ENCODE measurements at places on chromosomes 13 and 19.
A peak's percentile ranks its signal among the peaks of the same experiment; 100 is the strongest.

DNA sequence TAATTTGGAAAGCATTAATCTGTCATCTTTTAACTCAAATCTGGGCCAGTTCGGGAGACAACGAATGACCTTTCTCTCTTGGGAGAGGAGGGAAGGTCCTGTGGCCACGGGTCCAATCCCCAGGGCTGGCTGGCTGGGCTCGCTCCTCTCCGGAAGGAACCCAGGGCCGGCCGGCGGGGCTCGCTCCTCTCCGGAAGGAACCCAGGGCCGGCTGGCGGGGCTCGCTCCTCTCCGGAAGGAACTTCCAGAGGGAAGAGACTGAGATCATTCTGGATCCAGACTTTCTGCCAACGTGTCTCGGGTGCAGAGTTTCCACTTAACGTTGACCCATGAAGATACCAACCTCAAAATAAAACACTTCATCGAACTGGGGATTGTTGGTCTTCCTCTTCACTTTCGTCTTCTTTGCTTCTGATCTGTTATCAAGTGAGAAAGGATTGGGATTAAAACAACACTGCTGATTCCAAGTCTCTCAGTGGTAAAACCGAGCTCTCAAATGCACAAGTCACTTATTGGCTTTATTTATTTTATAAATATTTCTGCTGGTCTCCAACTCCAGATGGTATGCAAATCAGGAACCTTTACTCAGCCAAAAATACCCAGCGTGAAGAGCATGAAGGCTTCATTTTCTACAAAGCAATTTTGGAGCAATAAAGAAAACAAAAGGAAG lies 53.3 kb upstream of the C13orf46 start:
- DNase-seq = no peak

DNA sequence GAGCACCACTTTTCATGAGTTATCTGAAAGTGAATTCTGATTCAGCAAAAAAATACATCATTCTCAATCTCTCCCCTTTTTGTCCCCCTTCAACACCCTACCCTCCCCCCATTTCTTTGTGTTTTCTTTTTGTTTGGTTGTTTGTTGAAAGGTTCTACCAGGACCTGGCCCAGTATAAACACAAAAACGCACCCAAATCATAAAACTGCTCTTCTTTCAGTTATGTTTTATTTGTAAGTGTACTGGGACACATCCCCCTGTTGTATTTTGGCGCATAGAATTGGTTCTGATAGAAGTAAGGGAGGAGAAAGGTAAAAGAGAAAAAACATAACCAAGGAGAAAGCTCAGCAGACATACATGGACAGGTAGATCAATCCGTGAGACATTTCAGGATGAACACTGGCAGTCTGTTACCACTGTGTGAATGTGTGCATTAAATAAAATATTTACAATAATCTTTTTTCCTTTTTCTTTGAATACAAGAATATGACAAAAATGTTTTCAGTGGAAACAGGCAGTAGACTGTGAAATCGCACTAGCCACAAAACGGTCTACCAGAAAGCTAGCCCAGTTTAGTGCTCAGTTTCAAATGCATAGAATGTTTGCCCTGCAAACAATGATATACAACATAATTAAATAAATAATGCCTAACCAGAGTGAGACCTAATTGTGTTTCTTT lies 4.2 kb downstream of the POU4F1 start:
- DNase-seq = no peak

- DNase-seq = no peak
These were observed 207.2 kb downstream of the SPRY2 start for GRCh38 chr13:80133631-80134261.

- DNase-seq = no peak
These were observed 26.2 kb downstream of the WASF3 start for GRCh38 chr13:26583662-26584061.

DNA sequence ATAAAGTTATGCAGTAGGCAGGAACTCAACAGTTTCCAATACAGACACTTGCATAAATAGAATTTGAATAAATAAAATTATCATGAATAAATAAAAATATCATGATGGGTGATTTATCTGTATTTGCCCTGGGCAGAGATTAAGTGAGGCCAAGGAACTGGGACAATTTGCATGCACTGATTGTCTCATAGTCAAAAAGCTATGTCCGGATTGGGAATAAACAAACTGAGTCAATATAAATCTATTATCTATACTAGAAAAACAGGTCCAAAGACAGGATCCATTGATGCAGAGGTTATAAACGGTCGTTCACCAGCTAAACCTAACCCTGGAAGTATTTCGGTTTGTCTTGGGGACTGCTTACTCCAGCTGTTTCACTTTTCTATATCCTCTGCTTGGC lies 26.2 kb upstream of the FBXL3 start:
- no peak for DNase-seq

DNA sequence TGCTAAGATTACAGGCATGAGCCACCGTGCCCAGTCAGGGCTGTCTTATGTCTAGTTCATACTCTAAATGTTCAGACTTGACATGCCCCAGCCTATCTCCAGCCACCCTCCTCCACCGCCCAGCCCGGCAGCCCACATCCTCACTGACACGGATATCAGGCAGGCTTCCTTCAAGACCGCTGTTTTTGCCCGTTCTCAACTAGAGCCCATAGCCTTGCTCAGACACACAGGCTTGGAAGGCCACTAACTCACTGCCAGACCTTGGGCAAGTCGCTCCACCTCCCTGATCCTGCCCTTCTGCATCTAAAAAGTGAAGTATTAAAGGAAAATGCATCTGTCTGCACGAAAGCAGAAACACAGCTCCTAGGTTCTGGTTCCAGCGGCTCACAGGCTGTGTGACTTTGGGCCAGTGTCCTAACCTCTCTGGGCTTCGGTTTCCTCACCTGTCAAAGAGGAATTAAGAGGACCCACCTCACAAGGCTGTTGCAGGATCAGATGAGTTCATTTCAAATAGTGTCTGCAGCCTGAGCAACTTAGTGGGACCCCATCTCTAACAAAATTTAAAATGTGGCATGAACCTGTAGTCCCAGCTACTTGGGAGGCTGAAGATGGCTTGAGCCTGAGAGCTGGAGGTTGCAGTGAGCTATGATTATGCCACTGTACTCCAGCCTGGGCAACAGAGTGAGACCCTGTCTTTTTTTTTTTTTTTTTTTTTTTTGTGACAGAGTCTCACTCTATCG lies 14.5 kb upstream of the CERS4 start:
- peak; percentile 65 for DNase-seq

Data from activated CD8-positive, alpha-beta memory T cell treated with anti-CD3 and anti-CD28 coated beads, Interleukin-2, amount 50 U/mL, for 48 hours (primary cell).